ENCODE measurements at places on chromosomes 2 and 18.

GRCh38 chr2:64831134-64831976, 157.8 kb upstream of the SLC1A4 start:
- peak; percentile 97 for DNase-seq

DNA sequence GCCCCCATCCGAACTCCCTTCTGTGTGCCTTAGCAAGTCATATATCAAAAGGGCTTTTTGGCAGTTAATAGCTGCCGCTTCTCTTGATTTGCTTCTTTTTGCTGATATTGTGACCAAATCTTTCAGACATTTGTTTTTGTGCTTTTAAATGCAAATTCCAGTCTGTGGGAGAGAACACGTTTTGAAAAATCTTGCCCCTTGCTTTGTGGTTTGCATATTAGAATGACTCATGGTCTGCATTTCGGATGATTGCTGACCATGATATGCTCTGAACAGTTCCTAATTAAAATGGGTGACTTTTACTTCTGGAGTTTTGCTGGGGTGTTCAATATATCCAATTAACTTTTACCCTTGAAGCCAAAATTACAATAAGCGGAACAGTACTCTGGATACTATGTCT, 58.2 kb upstream of the ST6GAL2 start:
- no peak for DNase-seq

DNA sequence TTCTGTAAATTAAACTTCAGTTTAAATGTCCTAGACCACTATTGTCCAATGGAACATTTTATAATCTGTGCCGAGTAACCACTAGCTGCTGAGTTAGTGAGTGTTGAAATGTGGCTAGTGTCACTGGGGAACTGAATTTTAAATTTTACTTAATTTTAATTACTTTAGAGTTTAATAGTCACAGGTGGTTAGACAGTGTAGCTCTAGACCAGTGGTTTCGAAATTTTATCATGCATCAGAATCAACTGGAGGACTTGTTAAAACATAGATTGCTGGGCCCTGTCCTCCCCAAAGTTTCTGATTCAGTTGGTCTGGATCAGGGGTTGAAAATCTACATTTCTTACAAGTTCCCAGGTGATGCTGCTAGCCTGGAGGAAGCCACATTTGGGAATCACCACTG, 110.4 kb downstream of the FMNL2 start:
- no peak for DNase-seq

DNA sequence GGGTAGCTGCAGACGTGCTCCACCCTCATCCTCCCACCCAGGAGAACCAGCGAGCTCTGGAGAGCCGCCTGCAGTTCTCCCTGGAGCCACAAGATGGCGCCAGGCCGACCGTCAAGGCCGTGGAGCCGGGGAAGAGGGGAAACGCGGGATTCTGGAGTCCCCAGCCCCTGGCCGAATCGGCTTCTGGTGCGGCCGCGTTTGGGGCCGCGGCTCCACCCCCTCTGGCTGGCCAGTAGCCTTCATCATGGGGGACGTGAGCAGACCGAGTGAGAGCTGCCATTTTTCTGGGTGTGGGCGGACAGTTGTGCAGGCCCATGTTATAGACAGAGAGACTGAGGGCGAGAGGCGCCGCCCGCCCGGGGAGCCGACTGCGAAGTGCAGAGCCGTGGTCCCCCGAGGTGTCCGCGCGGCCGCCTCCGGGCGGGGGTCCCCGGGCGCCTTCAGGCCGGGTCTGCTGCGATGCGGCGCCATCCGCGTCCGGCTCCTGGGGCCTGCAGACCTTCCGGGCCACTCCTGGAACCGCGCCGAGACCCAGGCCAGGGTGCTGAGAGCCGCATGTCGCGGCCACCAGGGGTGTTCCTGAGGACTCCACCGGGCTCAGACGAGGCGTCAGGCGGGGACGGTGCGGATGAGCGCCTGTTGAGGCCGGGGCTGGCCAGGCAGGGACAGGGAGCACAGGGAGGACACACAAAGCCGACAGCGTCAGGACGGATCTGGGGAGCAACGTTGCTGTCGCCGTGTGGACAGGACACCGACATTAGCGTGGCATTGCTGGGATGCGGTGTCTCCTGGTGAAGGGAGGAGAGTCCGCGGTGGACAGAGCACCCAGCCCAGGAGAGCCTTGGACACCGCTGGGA, 418.2 kb upstream of the HS6ST1 start:
- DNase-seq = no peak

- DNase-seq = no peak
These were observed 98.2 kb upstream of the ASAP2 start for GRCh38 chr2:9108210-9108967.

DNA sequence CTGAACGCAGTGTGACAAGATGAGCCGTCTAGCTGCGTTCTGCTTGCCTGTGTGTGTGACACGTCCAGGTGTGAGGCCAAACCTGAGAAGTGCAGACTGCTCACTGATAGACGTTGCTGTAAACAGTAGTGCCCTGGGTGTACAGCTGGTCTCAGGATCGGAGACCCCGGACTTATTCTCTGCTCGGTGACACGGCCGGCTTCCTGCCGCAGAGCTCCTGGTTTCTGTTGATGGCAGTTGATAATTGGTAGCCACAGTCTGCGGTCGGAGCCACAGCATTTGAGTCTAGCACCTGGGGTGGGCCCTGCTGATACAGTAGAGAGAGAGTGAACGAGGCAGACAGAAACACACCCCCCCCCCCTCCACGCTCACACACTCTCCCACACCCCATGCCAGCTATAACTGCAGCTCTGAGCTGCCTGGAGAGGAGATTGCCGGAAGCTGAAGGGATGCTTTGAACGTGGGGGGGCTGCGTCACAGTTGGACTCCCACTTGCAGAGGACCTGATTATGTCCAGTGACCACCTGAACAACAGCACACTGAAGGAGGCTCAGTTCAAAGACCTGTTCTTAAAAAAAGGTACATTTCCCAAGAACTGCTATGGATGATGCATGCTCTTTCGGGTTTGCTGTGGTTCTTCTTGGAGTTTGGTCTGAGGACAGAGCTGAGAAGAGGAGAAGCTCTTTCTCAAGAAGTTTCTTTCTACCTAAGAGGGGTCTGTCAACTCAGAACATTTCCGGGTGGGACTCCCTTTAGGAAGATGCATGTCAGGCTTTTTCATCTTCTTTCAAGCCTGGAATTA, 114.0 kb downstream of the FAM210A start:
- no peak for DNase-seq

DNA sequence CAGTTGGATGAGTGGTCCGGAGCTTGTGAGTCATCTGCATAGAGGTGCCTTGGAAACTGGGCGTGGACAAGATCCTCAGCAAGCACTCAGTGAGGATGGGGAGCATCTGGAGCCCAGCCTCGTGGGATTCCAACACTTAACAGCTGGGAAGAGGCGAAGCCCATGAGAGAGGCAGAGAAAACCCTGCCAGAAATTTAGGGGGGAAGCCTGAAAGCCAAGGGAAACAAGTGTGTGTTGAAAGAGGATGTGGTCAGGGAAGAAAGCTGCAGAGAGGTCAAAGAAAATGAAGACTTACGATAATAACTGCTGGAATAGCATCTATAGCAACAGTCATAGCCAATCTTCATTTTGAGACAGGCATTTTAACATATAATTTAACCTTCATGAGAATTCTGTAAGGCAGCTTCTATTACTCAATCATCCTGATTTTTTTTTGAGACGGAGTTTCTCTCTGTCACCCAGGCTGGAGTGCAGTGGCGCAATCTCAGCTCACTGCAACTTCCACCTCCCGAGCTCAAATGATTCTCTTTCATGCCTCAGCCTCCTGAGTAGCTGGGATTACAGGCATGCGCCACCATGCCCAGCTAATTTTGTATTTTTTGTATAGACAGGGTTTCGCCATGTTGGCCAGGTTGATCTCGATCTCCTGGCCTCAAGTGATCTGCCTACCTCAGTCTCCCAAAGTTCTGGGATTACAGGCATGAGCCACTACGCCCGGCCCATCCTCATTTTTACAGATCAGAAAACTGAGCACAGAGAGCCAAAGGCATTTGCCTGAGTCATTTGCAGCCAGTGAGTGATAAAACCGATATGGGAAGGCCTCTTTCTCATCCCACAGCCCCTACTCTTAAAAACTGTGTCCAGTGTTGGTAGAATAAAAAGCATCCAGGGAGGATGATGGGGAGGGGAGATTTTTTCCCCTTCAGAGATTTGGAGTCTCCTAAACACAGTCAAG, 214.4 kb upstream of the EPAS1 start:
- peak; percentile 62 for DNase-seq

DNA sequence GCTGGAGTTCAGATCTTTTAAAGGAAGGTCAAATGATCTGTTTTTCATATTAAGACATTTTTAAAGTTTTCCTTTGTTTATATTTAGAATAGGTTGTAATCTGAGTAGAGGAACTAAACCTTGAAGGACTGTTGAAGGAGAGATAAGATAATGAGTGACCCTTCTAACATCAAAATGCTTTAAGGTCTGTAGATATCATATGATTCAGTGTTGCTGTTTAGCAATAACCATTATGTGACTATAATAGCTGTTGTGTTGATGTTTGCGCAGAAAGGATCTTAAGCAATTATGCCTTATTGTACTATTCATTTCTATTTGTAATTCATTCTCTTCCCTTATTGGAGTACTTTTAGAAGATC, 60.0 kb downstream of the SLC16A14 start:
- DNase-seq = no peak

Measured in T1000 (cell line).